Nucleus accumbens (tissue), 56 donors: ENCODE measurements at places on chromosomes 11 and 22.

DNA sequence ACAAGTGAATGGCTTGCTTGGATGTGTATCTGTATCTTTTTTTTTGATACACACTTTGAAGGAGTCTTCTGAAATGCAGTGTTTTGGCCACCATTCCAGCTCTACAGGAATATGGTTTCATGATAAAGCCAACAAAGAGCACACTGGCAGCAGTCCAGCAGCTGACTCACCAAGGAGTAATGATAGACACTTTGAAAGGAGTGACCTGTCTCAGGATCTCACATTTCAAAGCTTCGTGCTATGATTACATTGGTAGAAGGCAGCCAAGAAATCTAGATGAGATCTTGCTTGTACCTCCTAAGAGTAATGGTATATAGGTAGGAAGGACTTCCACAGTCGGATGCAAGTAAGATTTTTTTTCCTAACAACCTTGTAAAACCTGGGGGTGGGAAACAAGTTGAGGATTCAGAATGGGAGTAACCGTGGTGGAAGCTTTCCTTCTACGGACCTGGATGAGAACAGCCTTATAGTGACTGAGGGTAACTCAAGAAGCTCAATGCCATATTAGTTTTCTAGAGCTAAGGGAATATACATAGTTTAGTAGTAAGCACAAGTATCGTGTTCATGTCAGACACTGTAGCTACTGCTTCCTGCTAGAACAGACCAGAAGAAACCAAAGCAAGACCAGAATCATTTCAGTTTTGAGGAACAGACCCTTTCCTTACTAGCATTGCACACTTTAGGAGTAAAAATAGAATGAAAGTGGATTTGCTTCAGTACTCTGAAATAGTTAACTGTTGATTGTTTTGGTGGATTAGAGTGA is 25.0 kb downstream of the MTMR3 start:
- DNase-seq = no peak

DNA sequence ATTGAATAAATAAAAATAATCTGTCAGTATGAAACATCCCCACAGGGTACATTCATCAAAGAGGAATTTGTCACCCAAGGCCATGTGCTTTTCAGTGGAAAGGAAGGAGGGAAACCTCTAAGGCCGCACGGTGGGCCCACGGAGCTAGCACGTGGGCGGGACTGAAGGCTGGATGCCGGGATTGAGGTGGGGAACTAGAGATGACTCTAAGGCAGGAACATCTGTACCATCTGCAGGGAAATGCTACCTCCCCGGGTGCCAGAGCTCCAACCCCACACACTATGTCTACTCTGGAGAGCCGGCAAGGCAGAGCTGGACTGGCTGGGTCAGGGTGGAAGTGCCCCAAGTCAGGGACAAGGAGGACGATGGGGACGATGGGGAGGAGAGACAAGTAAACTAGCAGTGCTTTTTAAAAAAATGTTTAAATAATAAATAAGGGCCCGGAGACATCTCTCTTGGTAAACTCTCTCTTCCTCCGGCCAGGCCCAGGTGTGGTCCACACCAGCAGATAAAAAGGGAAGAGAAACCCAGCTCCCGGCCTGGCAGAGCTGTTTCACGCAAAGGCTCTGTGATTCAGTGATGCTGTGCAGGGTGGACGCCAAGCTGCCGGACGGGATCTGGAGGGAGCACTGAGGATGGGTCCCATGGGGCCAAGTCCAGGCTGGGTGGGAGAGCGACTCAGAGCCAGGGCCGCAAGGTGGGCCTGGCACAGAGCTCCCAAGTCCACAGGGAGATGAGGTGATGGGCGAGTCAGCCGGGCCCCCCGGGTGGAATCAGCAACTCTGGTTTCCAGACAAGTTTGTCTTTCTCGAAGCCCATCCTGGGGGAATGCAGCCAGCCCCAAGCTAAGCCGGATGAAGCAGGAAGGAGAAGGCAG is 5.8 kb downstream of the LIF start:
- DNase-seq = no peak

DNA sequence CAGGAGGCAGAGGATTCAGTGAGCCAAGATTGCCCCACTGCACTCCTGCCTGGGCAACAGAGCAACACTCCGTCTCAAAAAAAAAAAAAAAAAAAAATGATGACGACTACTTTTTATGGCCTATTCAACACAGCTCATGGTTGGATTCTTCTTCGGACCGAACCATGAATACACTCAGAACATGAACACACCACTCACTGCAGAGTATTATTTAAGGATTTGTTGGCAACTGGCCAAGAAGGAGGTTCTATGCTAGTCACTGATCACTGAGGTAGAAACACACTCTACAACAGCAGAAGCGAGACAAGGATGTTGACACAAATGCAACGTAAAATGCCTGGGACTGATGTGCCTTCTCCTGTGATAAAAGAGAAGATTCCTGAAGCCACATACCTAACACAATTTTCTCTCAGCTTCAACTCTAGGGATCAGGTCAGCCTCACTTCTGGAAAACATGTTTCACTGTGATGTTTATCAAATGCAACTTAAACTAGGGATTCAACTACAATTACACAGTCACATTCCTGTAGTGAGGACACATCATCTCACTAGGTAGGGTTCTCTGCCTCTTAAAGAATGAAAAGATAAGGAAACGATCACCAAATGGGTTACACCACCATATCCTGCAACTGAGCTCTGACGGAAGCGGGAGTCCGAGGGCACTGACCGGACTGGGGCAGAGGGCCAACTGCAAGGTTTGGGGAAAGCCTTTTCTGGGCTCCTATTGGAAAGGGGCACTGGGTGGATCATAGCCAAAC is 82.5 kb downstream of the SGSM3 start:
- no peak for DNase-seq

GRCh38 chr22:46001046-46001425 is 24.1 kb upstream of the WNT7B start:
- no peak for DNase-seq

GRCh38 chr11:85827748-85828639 is 17.1 kb upstream of the SYTL2 start:
- no peak for DNase-seq

DNA sequence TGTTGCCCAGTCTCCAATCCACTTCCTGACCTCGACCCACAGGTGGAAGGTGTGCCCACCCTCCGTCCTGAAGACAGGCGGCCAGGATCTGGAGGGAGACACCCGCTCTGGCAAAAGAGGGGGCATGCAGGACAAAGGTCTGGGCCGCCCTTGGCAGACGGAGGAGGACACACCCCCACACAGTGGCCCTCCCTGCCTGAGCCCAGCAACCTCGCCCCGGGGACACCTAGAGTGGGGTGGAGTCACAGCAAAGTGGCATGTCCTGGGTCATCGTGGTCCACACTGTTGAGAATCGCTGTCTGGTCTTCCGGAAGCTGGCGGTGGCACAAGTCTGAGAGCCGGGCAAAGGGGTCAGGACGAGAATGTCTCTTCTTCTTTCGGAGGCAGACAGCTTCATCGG is 47.9 kb downstream of the IGSF9B start:
- DNase-seq = no peak

- DNase-seq = no peak
Measured at GRCh38 chr11:131186629-131187101, 183.8 kb upstream of the NTM start.

DNA sequence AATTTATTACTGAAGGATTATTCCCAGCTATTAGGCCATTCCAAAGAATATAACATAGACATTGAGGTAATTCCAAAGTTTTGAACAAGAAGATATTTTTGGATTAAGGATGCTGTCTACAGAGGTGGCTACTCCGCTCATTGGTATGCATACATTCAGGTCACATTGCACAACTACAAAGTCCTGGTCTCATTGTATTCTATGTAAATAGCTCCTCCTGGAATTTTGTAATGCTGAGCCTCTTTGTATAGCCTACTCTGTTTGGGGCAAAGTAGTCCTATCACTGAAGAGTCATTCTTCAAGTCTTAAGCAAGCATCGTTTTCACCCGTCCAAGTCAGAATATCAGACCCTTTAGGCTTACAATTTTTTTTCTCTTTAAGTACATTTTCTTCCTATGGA is 142.4 kb downstream of the KIF18A start:
- no peak for DNase-seq

GRCh38 chr22:17881366-17881765 is 107.1 kb upstream of the BID start:
- DNase-seq = no peak

DNA sequence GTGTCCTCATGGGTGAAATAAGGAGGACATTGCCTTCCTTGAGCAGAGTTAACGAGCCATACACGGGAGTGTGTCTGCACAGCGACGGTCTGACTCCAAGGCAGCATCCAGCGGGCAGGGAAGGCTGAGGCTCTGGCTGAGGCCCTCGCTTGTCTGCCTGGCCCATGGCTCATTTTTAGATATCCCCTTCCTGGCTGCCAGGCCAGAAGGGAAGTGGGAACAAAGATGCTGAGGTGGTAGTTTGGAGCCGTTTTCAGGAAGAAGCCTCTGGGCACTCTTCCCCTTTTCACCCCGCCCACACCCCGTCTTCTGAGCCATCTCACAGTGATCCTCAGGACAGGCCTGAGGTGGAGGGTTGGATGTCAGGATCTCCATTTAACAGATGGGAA is 3.0 kb upstream of the SLCO2B1 start:
- DNase-seq = no peak

- DNase-seq = no peak
Measured at GRCh38 chr22:49800408-49801238, 27.1 kb downstream of the BRD1 start.

GRCh38 chr11:86740628-86741483 is 59.5 kb upstream of the PRSS23 start:
- no peak for DNase-seq
